CD4-positive, alpha-beta T cell treated with Interleukin-21 for 1 hour (primary cell): ENCODE measurements at places on chromosomes 3 and 15.

DNA sequence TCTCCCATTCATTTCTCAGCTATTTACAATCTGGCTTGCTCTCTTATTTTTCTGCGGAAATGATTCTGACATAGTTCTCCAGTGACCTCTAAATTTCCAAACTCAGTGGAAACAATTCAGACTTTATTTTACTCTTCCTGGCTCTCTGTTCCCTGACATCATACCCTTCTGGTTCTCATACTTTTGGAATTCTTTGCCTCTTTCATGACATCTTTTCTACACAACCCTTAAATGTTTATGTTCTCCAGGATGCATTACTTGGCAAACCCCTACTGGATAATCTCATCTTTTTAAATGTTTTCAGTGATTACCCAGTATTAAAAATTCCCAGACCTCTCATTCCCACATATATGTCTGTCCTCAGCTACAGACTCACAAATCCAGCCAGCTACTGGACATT lies 23.9 kb upstream of the PLSCR4 start:
- DNase-seq = no peak

DNA sequence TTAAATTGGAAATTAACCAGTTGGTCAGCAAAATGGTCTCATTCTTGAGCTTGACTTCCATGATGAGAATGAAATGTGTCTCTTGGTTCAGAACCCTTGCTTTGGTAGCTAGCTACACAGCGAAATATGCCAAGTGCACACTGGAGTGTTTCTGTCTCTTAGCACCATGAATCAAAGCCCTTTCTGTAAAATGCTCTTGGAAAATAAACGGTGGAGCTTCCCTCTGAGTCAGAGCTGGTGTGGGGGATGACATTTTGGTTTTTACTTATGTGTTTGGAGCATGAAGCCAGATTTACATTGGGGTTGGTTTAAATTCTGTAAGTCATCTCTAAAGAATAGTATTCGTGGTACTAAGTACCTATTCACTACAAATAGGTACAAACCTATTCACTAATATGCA lies 85.1 kb upstream of the NANOGP8 start:
- DNase-seq = no peak

- no peak for DNase-seq
Observed at GRCh38 chr15:26662283-26662682, 110.6 kb downstream of the GABRB3 start.

DNA sequence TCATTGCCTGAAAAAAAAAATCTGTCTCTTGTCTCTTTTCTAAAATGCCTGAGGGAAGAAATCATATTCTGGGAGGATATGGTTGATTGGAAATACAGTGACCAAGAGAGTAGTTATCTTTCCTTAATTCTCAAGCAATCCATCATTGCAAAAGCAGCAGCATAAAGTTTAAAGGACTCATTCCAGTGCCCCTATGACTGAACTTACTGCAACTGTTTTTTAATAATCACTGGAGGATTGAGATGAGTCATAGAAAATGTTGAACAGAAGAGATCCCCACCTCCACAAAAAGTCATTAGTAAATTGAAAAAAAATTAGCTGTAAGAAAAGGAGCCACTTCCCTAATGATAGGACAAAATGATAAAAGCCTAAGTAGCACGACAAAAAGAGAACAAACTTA lies 121.5 kb downstream of the SLC9A9 start:
- no peak for DNase-seq

DNA sequence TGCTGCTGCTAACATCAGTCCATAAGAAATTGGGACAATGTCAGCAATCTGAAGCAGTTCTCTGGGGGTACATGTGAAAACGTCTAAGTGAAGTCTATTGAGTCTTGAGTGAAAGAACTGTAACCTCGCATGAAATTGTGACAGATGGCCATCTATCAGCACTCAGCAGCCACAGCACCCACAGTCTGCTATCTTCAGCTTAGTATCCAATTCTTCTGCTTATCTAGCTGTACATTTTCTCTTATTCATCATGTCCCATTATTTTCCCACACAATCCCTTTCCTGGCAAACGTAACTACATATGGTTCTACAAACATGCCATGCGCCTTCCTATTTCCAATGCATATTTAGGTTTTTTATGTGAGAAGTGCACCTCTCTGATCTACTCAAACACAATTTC lies 629.7 kb downstream of the NTRK3 start:
- no peak for DNase-seq
